ENCODE measurements at places on chromosomes 1 and 21.

- DNase-seq = no peak
Observed at GRCh38 chr1:25431955-25432719, 1.4 kb downstream of the MACO1 start.

GRCh38 chr1:31828926-31829690 lies 13.3 kb upstream of the SPOCD1 start:
- no peak for DNase-seq

DNA sequence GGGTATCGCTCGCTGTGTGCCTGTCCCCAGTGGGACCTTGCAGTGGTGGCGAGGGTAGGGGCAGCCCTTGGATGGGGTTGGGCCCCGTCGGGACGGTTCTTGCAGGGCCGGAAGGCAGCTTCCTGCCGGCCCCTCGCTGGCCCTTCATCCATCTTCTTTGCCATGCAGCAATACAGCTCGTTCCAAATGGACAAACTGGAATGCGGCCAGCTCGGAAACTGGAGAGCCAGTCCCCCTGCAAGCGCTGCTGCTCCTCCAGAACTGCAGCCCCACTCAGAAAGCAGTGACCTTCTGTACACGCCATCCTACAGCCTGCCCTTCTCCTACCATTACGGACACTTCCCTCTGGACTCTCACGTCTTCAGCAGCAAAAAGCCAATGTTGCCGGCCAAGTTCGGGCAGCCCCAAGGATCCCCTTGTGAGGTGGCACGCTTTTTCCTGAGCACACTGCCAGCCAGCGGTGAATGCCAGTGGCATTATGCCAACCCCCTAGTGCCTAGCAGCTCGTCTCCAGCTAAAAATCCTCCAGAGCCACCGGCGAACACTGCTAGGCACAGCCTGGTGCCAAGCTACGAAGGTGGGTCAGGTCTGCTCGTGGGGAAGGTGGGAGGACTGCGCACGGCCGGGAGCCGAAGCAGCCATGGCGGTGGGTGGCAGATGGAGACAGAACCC lies 45.8 kb downstream of the SIM2 start:
- DNase-seq = no peak

DNA sequence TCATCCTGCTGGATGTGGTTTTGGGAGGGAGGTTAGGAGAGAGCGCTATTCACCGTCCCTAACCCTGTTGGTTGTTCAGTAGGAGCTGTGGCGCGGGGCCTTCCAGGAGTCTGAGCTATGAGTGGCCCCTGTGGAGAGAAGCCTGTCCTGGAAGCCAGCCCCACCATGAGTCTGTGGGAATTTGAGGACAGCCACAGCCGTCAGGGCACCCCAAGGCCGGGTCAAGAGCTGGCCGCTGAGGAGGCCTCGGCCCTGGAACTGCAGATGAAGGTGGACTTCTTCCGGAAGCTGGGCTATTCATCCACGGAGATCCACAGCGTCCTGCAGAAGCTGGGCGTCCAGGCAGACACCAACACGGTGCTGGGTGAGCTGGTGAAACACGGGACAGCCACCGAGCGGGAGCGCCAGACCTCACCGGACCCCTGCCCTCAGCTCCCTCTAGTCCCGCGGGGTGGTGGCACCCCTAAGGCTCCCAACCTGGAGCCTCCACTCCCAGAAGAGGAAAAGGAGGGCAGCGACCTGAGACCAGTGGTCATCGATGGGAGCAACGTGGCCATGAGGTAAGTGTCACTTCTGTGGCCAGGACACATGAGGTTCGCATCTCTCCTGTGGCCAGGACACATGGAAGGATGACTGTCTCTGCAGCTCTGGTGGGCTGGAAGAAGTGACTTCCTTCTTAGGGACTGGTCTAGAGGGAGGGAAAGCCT lies 1.2 kb downstream of the ZC3H12A start:
- DNase-seq = no peak

GRCh38 chr1:247849616-247850015 lies 7.4 kb upstream of the TRIM58 start:
- DNase-seq = no peak

DNA sequence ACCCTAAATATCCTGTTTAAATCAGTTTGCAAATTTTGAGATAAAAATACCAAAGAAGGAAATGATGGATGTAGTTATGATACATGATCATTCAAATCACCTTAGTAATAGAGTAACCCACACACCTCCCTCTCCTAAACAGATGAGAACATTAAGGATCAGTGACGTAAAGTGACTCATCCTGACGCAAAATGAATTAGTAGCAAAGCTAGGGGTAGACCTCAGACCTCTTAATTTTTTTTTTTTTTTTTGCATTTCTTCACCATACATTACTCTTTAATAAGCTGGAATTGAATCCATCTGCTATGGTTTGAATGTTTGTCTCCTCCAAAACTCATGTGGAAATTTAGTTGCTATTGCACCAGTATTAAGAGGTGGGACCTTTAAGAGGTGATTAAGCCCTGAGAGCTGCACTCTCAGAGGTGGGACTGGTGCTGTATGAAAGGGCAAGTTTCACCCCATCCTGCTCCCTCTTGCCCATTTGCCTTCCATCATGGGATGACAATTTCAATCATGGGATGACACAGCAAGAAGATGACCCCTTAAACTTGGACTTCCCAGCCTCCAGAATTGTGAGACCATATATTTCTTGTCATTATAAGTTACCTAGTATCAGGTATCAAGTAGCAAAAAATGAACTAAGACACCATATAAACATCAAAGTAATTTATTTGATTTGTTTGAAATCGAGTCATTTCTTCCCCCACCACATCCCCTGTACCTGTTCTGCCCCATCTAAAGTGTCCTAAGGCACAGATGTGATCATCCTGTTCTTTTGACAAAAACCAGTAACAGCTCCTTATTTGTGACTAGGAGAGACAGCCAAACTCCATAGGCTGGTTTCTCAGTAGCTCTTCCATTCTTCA lies 114.6 kb upstream of the DUSP10 start:
- DNase-seq = peak; percentile 89

- peak; percentile 28 for DNase-seq
Observed at GRCh38 chr1:196372896-196373536, 235.2 kb downstream of the KCNT2 start.

DNA sequence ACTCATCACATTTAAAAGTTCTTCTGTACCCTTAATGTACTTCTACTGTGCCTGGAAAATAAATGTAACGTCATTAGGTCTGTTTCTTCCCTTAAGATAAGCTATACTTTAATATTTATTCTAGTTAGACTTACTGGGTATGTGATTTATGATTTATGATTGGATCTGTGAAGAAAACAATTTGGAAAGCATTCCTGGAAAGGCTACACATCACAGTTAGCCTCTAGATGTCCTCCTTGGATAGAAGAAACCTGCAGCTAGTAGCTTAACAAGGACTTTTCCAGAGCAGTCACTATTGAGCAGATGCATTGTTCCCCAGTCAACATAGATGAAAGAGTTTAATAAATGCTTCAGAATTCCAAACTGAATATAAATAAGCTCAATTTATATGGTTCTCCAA lies 22.2 kb upstream of the ABL2 start:
- peak; percentile 33 for DNase-seq

- DNase-seq = peak; percentile 99
Observed at GRCh38 chr1:98086796-98087441, 166.1 kb upstream of the DPYD start.

- DNase-seq = no peak
Observed at GRCh38 chr1:224789311-224789710, 140.2 kb upstream of the DNAH14 start.

GRCh38 chr1:67965995-67966665 lies 84.3 kb downstream of the DIRAS3 start:
- no peak for DNase-seq

DNA sequence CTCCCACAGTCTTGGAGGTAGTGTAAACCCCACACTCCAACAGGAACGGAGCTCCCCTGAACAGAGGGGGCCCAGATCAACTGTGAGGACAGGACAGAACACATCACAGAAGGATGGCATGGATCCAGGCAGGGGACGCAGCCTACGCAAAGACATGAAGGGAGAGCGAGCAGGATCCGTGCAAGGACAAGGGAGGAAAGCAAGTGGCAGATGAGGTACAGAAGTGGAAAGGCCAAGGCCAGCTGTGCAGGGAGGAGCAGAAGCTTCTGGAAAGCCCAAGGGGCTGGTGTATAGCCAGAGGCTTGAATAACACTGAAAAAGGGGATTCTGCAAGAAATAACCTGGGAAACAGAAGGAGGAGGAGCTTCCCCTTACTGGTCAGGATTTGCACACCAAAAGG lies 81.2 kb downstream of the SIPA1L2 start:
- DNase-seq = no peak

GRCh38 chr1:19687414-19687813 lies 22.7 kb downstream of the HTR6 start:
- no peak for DNase-seq

DNA sequence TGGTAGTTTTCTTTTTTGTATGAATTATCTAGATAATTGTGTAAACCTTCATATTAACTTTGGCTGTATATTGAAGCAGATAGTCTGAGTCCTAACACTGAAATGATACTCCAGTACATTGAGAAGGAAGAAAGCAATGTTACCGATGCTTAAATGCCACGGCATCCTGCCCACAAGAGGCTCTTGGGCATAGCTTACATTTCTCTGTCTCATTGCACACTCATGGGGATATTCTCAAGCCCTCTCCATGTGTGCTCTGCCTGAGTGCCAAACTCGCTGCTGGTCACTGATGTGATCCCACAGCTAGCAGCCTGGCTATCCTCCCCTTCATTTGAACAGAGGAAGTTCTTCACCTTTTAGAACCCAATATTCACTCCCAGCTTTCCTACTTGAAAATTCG lies 179.4 kb downstream of the TGFB2 start:
- DNase-seq = peak; percentile 19

DNA sequence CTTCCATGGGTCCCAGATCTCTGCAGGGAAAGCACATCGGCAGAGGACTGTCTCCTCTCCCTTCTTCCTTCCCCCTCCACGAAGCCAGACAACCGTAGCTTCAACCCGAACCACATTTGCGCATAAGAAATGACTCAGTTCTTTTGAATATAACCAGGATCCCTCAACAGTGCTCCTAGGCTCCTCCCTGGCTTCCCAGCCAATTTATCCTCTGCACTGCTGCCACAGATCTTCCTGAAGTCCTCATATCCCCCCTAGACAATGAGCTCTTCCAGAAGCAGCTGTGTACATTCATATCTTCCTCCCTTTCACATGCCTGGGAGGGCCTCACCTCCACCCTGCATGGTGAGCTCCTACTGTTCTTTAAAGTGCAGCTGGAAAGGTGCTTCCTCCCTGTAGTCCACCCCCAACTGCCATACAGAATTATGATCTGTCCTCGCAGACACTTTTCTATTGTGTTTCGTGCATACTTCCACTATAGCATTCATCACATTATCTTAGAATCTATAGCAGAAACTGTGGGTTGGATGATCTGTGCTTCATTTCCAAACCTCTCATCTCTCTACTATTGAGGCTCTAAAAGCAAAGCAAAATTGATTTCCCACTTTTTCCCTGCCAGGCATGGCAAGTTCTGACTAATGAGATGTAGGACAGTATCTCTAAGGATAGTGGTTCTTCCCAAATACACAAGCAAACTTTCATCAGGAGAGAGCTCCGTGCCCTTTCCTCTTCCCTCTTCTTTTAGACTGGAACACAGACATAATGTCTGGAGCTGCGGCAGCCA lies 179.3 kb upstream of the HMGB4 start:
- peak; percentile 73 for DNase-seq

DNA sequence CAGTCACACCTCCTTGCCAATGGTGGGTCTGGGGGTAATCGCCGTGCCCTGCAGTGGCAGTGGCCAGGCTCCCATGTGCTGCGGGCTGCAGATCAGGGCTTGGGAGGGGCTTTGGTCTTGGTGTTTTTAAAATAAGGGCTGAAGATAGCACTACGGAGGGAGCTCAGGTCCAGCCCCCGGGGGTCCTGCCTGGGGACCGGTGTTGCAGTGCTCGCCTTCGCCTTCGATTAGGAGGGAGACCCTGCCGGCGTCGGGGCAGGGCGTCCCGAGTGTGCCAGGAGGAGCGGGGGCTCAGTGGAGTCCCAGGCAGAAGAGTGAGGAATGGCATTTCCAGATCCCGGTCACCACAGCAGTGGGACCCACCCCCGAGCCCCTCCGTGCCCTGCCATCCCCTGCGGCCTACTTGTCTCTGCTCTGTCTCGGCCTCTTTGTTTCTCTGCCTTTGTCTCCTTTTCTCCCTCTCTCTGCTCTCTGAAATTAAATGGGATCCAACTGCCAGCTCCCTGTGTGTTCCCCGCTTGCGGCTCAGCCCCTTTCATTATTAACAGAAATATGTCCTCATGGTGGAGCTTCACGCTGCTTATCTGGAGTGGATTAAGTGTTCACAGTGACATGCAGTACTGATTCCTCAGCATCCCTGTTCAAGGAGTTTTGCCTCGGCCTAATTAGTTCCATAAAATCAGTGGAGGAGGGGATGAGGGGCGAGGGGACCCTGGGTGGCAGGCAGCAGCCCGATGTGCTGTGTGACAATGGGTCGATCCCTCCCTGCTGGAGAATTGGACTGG lies 44.4 kb downstream of the DMRTB1 start:
- peak; percentile 15 for DNase-seq

DNA sequence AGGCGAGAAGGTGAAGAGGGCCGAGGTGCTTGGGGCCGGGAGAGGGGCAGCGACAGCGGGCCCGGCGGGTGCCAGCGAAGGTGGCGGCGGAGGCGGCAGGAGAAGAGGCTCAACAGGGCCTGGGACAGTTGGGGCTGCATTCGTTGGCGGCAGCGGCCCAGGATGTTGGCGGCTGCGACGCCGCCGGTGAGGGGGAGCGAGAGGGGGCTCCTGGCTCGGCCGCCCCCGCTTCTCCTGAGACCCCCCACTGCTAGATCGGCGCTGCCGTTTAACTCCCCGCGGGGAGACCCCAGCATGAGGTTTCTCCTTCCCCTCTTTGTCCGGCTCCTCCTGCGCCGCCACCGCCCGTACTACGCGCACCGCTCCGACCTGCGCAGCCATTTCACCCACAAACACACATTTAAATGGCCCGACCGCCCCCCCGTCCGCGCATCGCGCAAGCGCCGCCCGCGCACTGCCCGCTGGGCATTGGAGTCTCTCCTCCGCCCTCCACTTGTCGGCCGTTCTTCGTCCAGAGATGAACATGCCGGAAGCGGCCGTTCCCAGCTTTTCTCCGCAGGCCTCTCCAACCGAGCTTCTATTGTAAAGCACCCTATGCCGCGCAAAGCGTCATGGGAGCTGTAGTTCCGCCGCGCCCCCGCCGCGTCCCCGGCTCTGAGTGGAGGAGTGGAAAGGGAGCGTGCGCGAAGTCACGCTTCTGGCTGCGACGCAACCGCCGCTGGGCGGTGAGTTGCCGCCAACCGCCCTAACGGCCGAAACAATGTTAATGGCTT lies at the start of gene RSBN1:
RSBN1 (minus strand) TSS at position 589 of the 773 bp plus-strand sequence; CDS start at position 525, 64 bp downstream.
- peak; percentile 100 for DNase-seq

- DNase-seq = no peak
Observed at GRCh38 chr21:43277481-43278351, 108.9 kb downstream of the CRYAA start.

GRCh38 chr1:31701091-31701736 lies 2.6 kb downstream of the COL16A1 start:
- peak; percentile 99 for DNase-seq

- no peak for DNase-seq
Observed at GRCh38 chr21:43930848-43931375, 65.9 kb downstream of the AGPAT3 start.

- DNase-seq = peak; percentile 44
Observed at GRCh38 chr1:60904099-60904851, 178.1 kb upstream of the NFIA start.

GRCh38 chr1:168288311-168289052 lies 7.8 kb downstream of the TBX19 start:
- peak; percentile 29 for DNase-seq
